ENCODE measurements at places on chromosomes 4 and X.

GRCh38 chr4:75229806-75230570 is 284.2 kb downstream of the RCHY1 start:
- DNase-seq = no peak

- no peak for DNase-seq
Observed at GRCh38 chr4:6366581-6366980, 96.9 kb downstream of the WFS1 start.

GRCh38 chr4:186789651-186790050 is 66.0 kb upstream of the FAT1 start:
- DNase-seq = no peak

- DNase-seq = no peak
Observed at GRCh38 chrX:18966624-18967023, 17.3 kb downstream of the PHKA2 start.

DNA sequence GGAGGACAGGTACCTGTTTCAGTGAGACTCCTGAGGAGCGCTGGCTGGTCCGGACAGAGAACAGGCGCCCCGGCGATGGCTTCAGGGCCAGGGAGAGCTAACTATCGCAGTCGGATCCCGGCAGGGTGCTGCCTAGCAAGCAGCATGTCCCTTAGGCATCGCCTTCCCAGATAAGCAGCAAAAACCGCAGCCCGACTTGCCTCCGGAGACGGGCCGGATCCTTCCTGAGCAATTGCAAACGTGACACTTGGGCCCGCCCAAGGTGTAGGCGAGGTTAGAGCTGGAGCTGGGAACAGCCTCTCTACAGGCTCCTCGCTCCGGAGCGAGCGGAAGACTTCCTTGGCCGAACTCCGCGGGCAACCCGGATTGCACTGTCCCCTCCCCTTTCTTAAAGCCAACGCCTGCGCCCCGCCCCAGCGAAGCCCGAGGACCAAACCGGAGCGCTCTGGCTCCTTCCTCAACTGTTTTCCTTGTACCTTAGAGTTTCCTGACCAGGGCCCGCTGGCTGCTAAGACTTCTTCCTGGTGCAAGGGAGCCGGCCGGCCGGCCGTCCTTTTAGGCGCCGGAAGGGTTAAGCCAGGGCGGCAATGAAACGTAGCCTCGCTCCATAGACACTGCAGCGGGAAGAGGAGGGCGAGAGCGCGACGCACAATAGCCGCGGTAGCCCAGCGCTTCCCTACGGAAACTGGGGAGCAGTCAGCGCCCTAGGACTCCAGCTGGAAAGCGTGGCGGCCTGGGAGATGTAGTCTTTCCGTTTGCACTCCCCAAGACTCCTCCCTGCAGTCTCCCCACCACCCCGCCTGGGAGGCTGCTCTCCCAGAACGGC is at the start of gene OPHN1:
Gene OPHN1 (minus strand): TSS at position 341 of the 826 bp plus-strand sequence. CDS start 475 bp downstream, outside the sequence.
- no peak for DNase-seq

- DNase-seq = no peak
Observed at GRCh38 chr4:1771555-1772305, 21.4 kb upstream of the FGFR3 start.

GRCh38 chr4:176277162-176277904 is 8.3 kb upstream of the ASB5 start:
- no peak for DNase-seq

- DNase-seq = no peak
Observed at GRCh38 chr4:20512033-20512792, 188.0 kb upstream of the PACRGL start.

DNA sequence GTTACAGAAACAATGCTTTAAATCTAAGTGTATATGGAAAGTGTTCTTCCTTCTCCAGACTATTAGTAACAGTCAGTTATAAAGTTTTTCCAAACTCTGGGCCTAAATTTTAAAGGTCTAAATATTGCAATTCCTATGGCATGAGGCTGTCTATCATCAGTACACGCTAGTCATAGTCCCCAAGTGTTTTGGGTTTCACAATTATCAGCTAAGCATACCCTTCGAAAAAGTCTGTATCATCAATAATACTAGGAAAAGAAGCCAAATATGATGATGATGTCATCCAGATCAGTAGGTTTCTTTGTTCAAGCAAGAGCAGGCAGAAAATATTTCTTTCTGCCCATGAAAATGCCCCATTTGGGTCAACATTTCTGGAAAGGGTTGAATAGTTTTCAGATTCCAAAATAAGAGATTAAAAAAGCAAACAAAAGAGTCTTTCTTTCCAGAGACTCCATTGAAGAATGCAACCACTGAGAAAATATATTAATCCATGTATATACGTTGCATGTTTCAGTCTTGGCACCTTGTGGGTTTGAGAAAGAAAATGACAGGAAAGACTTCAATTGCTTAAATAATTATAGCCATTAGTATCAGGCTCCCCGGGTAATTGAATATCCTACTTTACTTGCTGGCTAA is 173.8 kb downstream of the CAMK2D start:
- no peak for DNase-seq

DNA sequence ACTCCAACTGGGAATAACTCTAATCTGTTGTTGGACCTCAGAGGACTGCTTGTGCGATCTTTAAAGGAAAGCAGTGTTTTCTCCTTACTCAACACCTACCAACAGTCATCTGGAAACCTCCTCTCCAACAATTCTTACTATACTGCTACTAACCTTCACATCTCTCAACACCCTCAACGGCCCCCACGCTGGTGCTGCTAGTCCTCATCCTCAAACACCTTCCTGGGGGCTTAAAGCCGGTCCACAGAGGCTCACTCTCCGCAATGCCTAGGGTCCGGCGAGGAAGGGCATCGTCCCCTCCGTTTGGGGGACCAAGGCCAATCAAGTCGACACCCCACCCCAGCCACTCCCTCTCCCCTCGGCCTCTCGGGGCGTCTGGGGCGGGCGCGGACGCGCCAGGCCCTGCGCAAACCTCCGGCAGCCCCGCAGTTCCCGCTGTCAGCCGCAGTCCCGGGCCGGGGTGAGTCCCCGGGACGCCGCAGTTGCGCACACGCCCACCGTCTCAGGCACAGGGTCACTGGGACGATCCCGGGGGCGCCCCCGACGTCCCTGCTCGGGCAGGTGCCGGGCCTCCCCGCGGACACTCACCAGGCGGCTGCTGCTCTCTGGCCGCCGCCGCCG is 418 bp downstream of the TAB3 start:
- DNase-seq = no peak

- no peak for DNase-seq
Observed at GRCh38 chr4:185344743-185345538, 50.8 kb downstream of the LRP2BP start.

- no peak for DNase-seq
Observed at GRCh38 chrX:41482154-41482850, 35.2 kb downstream of the NYX start.

DNA sequence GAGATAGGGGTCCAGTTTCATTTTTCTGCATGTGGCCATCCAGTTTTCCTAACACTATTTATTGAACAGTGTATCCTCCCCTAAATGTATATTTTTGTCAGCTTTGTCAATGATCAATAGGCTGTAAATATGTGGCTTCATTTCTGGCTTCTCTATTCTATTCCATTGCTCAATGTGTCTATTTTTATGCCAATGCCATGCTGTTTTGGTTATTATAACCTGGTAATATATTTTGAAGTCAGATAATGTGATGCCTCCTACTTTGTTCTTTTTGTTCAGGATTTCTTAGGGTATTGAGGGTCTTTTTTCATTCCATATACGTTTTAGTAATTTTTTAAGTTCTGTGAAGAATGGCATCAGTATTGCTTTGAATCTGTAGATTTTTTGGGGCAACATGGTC is 8.7 kb upstream of the CXCL3 start:
- no peak for DNase-seq

DNA sequence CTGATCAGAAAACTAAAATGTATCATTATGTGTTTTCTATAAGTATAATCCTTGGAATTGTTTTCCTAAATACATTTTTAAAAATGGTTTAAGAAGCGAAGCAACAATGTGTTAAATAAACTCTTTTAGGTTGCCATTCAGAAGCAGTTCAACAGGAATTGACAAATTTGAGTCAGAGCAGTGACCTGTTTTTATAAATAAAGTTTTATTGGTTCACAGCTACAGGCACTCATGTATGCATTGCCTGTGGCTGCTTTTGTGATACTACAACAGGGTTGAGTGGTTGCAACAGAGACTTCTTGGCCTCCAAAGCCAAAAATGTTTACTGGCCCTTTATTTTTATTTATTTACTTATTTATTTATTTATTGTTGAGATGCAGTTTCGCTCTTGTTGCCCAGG is 99.5 kb downstream of the FRMPD4 start:
- no peak for DNase-seq

GRCh38 chrX:113260474-113260873 is 419.8 kb upstream of the AMOT start:
- no peak for DNase-seq

GRCh38 chr4:143700046-143700415 is 444 bp downstream of the FREM3 start:
- DNase-seq = no peak

- no peak for DNase-seq
Observed at GRCh38 chr4:113350576-113350975, 301.1 kb downstream of the ANK2 start.

GRCh38 chr4:105145903-105146275 is 787 bp upstream of the TET2 start:
- DNase-seq = peak; percentile 38

DNA sequence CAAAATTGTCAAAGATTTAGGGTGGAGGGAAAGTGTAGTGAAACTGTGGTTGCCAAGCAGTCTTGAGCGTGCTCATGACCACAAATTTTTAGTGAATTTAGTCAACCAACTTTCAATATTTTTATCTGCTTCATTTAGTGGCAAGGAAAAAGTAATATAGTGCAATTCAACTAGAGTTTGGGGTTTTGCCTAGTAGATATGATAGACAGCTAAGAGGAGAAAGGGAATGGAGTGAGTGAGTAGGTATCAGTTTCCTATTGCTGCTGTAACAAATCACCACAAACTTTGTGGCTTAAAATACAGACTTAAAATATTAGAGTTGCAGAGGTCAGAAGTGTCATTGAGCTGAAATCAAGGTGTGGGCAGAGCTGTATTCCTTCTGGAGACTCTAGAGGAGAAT is 3.7 kb upstream of the CT47C1 start:
- DNase-seq = no peak

DNA sequence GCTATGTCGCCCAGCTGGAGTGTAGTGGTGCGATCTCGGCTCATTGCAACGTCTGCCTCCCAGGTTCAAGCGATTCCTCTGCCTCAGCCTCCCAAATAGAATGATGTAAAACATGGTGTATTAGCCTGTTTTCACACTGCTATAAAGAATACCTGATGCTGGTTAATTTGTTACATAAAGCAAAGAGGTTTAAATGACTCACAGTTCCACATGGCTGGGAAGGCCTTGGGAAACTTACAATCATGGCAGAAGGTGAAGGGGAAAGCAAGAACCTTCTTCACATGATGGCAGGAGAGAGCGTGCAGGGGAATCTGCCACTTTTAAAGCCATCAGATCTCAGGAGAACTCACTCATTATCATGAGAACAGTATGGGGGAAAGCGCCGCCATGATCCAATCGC is 1191.8 kb downstream of the ARAP2 start:
- no peak for DNase-seq

GRCh38 chrX:38726612-38727011 is 74.6 kb upstream of the MID1IP1 start:
- DNase-seq = no peak

- no peak for DNase-seq
Observed at GRCh38 chr4:62133101-62133897, 933.2 kb downstream of the ADGRL3 start.

- DNase-seq = no peak
Observed at GRCh38 chr4:40991908-40992307, 222.4 kb downstream of the APBB2 start.

- no peak for DNase-seq
Observed at GRCh38 chr4:73821325-73821724, 15.2 kb upstream of the CXCL6 start.

GRCh38 chrX:3216581-3217180 is 129.8 kb downstream of the MXRA5 start:
- DNase-seq = no peak

DNA sequence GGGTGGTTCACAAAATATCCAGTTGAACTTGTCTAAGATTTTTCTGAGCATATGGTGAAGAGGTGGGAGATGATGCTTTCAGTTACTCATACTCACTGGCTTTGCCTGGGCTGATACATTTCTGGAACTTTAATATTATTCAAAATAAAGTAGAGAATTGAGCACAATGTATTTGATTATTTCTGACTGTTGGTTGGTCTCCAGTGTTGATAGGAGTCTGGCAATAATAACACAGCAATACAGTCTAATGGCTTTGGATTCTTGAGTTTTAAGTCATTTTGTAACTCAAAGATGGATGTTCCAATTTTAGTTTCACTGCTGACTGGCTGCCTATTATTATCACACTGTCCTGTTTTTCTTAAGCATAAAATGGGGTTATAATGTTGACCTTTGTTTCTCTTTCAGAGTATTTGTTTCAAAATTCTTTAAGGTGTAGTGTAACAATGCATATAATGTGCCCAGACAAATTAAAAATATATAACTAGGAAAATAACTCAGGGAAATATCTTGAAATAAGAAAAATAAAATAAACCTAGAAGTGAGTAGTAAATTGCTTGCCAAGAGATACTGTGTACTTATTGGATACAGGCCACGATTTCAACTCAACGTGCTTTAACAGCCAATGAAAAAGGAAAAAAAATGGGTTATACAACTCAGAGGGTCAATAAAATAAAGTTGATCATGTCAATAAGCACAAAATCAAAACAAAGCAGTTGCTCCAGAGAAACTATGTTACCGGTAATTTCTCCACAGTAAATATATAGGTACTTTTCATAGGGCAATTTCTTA is 99.0 kb downstream of the ARSJ start:
- DNase-seq = no peak

DNA sequence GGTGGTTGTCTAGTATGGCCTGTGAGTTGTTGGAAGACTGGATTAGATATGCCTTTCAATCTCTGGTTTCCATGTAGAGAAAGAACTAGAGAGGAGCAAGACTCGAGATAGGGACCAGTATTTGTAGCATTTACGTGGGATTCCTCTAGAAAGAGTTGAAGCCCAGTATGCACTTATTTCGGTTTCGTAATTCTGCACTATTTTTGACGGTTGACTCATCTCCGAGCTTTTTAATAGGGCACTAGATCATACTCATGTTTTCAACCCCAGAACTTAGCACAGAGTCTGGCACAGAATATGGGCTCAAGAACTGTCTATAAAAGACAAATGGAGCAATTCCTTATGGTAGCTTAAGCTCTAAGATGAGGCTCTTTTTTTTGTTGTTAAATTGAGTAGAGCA is 15.7 kb downstream of the HELT start:
- no peak for DNase-seq

DNA sequence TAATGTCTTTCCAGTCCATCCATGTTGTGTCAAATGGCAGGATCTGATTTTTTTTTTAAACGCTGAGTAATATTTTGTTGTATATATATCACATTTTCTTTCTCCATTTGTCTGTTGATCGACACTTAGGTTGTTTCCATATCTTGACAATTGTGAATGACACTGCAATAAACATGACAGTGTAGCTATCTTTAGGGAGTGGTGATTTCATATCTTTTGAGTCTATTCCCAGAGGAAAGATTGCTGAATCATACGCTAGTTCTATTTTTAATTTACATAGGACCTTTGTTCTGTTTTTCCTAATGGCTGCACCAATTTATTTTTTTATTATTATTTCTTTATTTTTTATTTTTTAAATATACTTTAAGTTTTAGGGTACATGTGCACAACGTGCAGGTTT is 470.7 kb downstream of the CCSER1 start:
- DNase-seq = no peak

GRCh38 chr4:153788051-153788412 is 851 bp downstream of the SFRP2 start:
- DNase-seq = no peak

GRCh38 chr4:100738196-100739165 is 220.7 kb upstream of the EMCN start:
- no peak for DNase-seq

Measured in stimulated activated CD4-positive, alpha-beta T cell treated with anti-CD3 and anti-CD28 coated beads, TNF-alpha, amount 100 ng/mL, for 4 hours (primary cell).